ENCODE measurements at places on chromosomes 5 and 9.

DNA sequence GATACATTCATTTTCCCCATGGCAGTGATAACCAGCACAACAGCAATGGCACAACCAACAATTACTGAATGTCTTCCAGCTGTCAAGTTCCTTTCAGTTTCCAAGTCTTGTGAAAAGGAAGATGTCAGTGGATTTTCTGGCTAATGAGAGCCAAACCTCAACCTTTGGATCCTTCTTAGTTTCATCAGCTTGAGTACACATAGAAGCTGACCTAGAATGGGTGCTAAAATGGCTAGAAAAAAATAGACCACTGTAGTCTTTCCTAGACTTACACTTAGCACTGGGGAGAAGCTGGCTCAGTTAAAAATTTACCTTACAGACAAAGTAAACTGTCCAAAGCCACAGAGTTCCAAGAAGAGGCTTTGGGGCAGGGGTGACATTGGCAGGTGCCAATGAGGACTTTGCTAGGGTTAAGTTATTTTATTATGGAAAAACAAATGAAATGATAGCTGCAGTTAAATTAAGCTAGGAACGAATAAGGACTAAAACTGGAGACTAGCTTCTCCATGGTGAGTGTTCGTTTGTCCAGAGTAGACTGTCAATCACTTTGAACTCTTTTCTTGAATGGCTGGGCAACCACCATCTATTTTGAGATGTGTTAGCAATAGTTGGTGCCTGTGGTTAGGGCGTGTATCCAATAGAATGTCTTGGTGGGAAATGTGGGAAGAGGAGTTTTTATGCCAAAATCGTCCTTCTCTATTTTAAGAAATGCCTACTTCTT, 25.9 kb upstream of the TXN start:
- DNase-seq: no peak

DNA sequence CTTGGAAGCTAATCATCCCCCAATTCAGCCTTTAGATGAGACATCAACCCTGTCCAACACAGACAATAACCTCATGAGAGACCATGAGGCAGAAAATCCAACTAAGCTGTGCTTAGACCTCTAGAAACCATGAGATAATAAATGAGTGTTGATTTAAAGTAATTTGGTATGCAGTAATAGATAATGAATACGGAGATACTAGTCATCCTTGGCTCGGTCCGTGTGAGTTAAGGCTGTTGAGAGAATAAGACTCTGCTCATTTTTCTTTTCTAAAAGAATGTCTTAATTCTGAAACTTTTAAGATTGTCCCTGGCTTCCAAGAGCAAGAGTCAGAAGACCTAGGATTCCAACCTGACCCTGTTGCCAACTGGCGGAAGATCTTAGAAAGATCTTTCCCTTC, 6.1 kb downstream of the TNC start:
- no peak for DNase-seq

- no peak for DNase-seq
These were observed 123.7 kb downstream of the RANBP17 start for GRCh38 chr5:170985486-170985885.

- DNase-seq: no peak
These were observed 9.3 kb downstream of the SCAMP1 start for GRCh38 chr5:78369680-78370079.

GRCh38 chr9:95857124-95857523, 18.4 kb upstream of the ERCC6L2 start:
- peak; percentile 87 for DNase-seq

DNA sequence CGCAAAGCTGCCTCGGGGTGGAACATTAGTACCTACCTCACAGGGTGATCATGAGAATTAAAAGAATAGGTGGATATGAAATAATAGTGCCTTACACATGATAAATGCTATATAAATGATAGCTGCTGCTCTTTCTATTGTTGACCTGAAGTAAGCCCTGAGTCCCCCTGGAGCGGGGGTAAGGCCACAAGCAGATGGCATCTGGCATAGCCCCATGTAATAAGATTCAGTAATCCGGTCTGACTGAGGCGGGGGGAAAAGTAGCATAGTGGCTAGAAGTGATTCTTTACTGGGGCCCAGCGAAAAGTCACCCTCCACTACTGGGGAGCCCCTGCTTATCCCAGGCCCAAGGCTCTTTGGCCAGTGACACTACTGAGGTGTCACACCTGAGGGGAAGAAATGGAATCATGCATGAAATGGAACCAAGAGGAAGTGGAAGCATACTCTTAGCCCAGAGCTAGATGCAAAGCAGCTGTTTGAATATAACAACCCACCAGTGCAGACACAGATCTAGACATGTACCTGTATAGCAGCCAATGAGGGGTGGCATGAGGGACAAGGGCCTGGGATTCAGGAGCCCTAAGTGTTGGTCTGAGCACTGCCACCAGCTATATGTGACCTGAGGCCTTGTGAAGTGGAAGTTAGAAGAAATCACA, 16.1 kb upstream of the FGFR4 start:
- DNase-seq: no peak

DNA sequence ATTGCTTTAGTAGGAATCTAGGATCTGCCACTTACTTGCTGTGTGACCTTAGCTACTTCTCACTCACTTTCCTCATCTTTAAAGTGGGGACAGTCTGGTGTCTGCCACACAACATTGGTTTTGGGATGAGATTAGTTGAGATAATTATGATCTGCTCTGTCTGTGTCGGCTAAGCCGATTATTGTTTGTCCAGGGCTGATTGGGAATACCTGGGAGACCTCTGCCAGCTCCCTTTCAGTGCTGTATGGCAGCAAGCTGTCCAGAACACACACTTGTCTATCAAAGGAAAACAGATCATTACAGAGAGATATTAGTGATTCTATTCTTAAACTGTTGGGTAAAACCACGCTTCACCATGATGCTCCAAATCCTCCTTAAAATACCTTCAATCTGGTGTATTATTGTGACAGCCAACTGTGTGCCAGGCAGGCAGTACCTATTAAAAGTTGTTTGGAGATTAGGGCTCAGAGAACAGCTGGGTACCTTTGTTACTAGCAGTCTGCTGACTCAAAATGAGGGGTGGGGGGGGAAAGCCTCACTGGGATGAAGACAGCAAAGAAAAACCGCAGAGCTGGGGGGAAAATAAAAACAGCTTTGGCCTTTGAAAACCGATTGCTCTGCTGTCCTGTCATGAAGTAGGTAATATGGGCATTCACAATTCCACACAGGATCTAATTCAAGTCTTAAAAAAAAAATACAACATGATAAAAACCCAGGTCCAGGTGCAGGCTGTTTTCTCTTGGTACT, 458.4 kb upstream of the C9orf72 start:
- DNase-seq: no peak
